Activated CD4-positive, alpha-beta T cell treated with anti-CD3 and anti-CD28 coated beads for 24 hours (primary cell): ENCODE measurements at places on chromosomes 1 and 21.

- peak; percentile 7 for DNase-seq
These were observed 239.8 kb upstream of the C1orf105 start for GRCh38 chr1:172180501-172181285.

DNA sequence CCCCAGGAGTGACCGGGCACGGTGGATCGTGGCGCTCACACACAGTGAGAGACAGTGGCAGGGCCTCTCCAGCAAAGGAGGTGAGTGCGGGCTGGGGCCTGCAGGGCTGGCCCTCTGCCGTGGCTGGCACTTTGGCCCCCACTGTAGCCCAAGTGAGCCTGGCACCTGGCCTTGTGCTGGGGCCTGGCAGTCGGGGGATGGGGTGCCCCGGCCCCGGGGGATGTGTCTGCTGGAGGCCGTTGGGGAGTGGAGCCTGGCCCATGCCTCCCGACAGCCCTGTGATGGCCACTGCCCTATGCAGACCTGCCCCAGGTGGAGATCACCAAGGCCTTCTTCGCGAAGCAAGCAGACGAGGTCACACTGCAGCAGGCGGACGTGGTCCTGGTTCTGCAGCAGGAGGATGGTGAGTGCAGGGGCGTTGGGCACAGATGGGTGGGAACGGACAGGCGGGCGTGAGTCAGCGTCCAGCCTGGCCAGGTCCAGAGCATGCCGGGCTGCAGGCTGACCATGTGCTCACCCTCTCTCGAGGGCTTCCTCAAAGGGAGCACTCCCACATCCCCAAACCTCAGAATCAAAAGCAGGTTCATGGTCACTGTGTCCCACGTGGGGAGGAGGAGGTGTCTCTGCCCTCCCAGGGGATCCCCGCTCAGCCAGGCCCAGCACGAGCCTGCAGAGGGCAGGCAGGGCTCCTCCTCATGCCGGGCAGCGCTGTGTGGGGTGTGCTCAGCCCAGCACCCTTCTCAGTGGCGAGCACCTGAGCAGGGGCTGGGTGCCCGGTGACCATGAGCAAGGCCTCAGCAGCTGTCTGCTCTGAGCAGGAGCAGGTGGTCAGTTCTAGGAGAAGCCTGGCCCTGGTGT, 25.3 kb downstream of the ARHGEF16 start:
- no peak for DNase-seq

DNA sequence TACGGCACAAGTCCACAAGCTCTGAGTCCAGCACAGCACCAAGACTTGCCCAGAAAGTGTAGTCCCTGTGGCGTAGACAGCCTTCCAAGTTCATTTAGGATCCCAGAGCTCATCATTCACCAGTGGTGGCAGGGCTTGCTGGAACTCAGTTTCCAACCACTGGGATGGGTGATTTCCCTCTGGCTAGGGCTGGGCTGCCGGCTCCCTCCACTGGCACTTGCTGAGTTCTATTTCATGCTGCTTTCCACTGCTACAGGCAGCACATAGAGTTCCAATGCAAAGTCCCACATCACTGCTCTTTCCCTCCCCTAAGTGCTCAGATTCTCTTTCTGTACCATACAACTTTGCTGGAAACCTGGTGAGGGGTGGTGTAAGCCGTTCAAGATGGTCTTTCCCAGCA, 510.3 kb upstream of the TMPRSS15 start:
- no peak for DNase-seq

DNA sequence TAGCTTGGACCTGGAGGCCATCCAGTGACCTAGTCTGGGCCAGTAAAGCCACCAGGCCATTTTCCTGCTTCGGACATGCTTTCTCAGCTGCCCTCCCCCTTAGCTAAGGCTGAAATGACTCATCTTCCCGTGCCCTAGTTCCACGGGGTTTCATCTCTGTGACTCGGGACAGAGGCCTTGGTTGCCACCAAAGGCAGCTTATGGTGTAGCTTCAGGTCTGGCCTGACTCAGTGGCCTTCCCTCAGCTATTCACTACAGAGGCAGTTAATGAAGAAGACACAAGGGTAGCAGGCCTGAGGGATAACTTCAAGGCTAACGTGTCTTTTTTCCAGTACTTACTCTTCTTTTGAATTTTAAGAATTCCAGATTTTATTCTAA, 82.4 kb downstream of the PBX1 start:
- DNase-seq = no peak

- DNase-seq = no peak
These were observed 8.1 kb upstream of the TACSTD2 start for GRCh38 chr1:58585166-58585565.

DNA sequence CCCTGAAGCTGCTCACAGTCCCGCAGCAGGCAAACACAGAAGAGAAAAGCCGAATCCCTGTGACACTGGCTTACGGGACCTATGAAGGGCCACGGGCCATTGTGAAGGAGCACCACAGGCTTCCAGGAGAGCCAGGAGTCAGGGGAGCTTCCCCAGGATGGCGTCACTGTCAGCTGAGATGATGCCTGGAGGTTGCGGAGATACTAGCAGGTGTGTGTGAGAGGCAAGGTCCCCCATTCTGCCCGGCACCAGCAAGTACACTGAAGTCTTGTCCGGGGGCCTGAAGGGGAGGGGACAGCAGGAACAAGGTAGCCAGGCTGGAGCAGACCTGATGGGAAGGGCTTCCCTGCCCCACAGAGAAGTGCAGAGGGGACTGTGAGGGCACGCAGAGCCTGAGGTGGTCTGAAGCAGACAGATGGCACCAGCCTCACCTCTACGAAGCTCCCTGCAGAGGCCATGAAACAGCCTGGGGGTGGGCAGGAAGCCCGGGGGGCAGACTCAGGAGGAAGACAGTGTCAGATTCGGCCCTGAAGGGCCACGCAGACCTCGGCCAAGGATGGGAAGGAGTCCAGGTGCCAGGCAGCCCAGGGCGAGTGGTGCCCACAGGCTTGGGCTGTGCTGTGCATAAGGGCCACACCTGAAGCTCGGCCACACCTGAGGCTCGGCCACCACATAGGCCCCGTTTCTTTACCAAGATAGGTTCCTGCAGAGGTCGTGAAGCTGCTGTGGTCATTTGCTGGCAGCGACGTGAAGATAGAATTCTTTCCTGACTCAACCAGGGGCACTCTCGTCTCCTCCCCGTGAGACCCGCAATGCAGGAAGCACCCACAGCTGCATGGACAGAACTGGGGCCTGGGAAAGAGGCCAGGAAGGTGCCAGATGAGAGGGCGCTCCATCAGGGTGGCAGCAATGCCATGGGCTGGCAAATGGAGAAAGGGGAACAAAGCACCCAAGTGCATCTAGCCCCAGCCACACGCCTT, 10.1 kb downstream of the TCP10L start:
- no peak for DNase-seq

- DNase-seq = no peak
These were observed 17.9 kb downstream of the TNFRSF25 start for GRCh38 chr1:6447818-6448748.

- DNase-seq = no peak
These were observed 28.7 kb downstream of the DHX9 start for GRCh38 chr1:182867861-182868260.

- DNase-seq = no peak
These were observed 39.2 kb upstream of the COL18A1 start for GRCh38 chr21:45365608-45366241.

- DNase-seq = no peak
These were observed 4.1 kb upstream of the IRF2BP2 start for GRCh38 chr1:234614081-234614489.

DNA sequence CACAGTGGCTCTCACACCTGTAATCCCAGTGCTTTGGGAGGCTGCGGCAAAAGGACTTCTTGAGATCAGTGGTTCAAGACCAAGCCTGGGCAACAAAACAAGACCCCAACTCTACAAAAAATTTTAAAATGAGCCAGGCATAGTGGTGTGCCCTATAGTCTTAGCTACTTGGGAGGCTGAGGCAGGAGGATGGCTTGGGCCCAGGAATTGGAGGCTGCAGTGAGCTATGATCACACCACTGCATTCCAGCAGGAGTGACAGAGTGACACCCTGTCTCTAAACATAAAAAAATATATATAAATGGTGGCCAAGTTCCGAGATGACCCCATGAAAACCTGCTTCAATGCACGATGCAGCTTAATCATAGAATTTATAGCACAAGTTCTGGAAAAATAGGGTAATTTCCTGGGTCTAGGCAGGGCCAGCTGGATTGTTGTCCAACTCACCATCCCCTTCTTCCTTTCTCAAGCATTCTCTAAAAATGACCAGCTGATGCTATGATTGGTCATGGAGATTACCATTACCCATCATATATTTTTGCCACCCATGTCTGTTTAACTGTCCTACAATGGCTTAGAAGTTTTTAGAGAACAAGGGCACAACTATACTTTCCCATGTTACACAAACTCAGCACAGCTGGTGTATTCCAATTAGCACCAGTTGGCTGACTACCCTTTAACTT, 5.3 kb upstream of the GNPAT start:
- no peak for DNase-seq

GRCh38 chr21:42959728-42960127, 14.6 kb upstream of the PKNOX1 start:
- DNase-seq = no peak

DNA sequence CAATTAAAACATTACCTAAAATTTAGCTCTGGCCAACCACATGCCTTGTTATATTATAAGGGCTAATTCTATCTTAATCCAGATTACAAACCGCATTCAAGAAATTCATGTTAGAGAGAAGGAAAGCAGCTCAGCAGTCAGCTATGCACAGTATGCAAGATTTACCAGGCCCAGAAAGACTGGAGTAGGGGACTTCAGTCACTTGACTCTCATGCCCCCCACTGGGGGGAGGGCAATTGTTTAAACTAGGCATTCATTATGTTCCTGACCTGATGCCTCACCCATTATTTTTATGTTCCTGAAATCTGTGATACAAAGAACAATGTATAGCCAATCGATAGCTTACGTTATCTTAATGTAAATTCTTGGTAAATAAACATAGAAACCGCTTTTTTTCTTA, 96.9 kb downstream of the ZNF644 start:
- no peak for DNase-seq

DNA sequence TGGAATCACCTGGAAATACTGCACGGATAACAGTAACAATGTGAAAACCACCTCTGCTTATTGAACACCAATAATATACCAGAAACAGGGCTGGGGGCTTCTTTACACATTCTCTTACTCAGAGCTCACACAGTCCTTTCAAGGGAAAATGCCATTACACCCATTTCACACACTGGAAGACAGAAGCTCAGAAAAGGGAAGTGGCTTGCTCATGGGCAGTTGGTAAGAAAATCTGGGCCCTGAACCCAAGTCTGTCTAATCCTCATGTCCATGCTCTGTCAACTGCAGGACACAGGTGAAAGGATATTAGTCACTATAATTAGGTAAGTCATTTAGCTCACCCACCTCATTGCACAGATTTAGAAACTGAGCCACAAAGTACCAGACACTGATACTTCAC, 18.6 kb downstream of the C8A start:
- no peak for DNase-seq

DNA sequence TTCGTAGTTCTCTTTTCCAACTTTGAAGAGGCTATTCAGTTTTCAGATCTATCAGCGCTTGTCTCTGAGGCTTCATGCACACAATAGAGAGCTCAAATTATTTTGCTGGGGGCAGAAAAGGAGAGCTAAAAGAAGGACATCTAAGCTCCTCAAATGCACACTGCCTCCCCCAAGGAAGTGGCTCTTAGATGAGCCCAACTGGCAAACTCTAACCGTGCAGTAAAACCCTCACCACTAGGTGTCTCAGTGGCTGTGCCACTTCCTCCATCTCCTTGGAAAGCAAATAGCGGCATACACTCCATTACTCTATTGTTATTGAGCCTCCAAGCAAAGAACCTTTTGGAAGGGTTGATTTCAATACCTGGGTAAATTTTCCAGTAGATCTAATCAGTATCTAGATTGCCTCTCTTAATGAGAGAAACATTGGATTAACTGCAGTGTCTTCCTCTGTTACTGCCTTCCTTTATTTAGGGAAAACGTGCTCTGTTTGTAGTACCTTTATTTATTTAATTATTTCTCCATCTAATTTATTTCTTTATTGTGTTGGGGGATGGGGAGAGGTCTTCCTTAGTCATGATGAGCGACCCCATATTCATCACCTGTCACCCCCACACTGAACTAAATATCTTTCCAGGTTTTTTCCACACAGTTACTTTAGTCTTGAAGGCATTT, 9.2 kb upstream of the SFPQ start:
- peak; percentile 51 for DNase-seq

DNA sequence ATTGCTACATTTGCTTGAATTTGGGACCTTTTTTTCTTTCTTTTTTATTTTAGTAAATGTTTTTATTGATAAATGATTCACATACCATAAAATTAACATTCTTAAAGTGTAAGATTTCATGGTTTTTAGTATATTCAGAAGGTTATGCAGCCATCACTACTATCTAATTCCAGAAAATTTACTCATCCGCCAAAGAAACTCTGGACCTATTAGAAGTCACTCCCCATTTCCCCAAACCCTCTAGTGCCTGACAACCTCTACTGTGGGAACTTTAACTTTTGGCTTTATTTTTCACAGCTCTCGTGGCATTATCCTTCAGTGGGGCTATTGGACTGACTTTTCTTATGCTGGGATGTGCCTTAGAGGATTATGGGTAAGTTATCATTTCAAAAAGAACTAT, 4.5 kb downstream of the LEPR start:
- no peak for DNase-seq

DNA sequence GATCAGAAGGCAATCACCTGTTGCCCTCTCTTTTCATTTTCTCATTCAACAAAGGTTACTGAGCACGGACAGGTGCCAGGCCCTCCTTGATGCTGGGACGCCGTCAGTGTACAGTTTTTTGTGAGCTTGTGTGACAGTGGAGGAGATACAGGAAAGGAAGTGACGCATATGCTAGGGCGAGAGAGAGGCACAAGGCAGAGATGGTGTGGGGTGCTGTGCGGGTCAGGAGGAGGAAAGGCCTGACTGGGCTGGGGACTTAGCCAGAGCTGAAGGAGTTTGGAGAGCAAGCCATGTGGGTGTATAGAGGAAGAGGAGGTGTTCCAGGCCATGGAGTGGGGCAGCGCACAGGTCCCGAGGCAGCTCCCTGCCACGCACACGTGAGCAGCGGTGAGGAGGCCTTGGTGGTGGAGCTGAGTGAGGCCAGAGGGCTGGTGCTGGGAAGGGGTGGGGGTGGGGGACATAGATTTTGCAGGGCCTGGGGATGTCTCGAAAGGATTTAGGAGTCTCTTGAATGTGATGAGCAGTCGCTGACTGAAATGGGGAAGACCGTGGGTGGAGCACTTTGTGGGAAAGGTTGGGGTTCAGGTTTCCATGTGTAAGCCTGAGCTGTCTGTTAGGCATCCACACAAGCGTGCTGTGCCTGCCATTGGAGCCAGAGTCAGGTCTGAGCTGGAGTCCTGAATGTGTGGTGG, 46.0 kb downstream of the TRAPPC10 start:
- peak; percentile 41 for DNase-seq

DNA sequence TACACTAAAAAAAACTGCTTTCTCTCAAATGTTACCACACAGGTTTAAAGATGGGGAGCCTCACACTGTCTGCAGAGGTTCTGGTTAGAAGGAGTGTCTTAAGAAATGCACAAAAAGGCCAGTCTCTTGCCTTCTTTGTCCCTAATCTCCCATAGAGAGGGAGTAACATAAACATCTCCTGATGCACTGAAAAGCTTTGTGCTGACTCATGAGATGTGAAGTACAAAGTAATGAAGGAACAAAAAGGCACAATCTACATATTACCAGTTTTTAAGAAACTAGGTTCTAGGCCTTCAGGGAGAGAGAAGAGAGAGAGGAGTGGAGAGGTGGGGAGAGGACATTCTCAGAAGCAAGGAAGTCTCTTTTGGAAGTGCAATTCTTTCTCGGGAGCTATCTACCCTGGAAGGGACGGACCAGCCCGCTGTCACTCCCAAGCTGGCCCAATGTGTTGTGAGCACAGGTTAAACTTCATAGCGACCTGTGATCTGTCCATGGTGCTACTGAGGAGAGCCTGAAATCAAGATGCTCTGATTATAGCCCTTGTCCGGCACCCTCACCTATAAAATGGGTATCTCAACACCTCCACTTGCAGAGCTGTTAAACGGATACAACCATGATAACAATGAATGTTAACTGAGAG, 458.1 kb downstream of the DISC1 start:
- no peak for DNase-seq
